Neural crest cell (in vitro differentiated cells): ENCODE measurements at places on chromosomes 6 and 20.

DNA sequence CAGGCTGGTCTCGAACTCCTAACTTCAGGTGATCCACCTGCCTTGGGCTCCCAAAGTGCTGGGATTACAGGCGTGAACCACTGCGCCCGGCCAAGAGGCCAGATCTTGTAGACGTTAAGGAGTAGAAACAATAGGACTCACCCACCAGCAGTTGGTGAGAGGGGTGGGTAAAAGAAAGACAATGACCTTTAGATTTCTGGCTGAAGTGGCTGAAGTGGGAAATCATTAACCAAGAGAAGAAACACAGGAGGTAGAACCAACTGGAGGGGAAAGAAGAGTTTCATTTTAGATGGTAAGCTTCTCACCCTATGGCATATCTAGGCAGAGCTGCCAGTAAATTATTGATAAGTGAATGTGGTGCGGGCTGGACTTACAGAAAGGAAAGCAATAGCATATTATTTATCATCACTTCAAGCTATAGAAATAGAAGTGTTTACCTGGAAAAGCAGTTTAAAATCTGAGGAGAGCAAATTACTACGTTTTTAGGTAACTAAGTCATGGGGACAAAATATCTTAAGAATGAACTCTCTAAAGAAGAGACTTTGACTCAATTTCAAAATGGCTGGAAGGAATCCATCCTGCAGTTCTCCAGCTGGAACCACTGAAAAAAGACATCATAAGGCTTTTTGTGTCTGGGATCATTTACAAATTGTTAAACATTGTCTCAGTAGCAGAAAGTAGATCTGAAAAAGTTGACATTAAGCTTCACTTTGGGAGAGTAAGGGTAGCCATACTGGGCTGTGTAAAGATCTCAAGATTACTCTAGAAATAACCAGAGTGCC lies 109.6 kb downstream of the ALDH8A1 start:
- no peak for DNase-seq

DNA sequence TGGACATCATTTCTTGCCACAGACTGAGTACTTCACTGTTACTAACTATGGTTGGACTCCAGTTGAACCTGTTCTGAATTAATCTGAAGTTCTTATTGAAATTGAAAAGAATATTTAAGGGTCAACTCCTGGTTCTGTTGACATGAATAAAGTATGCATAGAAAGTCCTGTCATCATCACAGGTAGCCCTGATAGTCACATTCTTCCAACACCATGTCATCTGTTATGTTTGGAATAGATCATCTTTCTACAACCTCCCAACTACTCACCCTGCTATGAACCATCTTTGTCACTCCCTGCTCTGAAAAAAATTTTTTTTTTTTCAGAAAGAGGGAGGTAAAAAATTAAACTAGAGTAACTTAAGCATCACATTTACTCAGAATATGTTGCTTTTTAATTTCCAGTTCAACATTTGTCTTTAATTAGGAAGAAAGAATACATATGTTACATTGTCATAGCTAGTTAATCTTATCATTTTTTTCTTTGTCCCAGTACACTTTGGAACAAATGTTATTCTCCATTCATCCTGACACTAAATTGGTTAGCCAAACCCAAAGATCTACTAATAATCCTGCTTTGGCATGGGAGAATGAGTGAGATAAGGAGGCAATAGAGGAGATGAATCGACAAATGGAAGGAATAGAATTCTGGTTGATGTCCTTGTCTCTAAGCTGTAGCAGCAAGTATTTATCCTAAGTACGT lies 775.1 kb upstream of the NRSN1 start:
- DNase-seq = no peak

DNA sequence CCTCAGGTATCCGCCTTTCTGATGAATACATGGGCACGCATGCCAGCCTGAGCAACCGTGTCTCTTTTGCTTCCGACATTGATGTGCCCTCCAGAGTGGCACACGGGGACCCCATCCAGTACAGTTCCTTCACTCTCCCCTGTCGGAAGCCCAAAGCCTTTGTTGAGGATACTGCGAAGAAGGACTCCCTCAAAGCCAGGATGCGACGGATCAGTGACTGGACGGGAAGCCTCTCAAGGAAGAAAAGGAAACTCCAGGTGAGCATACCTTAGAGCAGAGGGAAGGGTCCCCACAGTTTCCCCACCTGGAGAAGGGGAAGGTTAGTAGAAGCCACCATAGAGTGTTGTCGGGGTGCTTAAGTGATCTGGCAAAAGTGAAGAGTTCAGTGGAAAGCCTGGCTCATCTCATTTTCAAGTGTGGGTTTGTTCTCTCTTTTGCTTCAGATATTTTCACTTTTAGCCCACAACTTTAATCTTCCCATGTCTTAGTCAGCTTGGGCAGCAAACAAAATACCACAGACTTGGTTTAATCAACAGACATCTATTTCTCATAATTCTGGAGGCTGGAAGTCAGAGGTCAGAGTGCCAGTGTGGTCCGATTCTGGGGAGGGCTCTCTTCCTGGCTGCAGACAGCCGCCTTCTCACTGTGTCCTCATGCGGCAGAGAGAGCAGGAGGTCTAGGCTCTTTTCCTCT lies 133.5 kb upstream of the CLDN20 start:
- DNase-seq = no peak

DNA sequence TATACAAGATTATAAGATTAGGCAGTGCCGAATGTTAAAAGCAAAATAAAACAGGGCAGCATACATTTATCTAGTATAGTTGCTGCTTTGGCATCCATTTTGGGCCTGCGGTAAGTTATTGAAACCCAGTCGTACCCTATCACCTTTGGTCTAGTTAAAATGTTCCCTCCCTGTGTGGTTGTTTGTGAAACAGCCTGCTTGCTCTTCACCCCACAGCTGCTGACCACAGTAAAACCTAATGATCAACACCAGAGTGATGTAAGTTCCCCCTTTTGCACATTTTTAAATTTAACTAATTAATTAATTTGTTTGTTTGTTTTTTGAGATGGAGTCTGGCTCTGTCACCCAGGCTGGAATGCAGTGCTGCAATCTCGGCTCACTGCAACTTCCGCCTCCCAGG lies 50.3 kb upstream of the TXNDC5 start:
- no peak for DNase-seq

DNA sequence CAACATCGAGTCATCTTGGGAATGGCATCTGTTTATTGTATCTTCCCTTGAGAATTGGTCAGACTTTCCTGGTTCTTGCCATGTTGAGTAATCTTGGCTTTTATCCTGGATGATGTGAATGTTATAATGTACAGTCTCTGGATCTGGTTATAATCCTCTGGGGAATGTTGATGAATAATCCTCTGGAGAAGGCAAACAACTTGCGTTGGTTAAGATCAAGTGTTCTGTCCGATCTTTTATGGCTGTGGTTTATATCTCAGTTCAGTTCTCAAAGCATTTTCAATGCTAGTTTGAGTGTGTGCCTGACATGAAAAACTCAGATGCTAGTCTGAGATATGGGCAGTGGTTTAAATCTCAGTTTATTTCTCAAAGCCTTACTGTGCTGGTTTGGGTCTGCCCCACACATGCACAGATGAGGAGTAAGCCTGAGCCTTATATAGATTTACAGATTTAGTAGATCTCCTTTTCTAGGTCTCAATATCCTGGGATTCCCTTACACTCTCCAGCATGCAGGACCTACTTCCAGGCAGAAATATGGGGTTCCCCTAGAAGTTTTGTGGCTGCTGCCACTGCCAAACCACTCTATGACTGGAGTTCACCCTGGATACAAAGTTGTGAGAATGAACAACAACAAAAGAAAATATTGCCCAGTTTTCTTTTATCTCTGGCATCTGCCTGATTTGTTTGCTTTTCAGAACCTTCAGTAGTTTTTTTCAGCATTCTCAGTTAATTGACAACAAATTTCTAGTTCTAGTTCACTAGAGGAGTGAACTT lies 191.8 kb upstream of the MAN1A1 start:
- no peak for DNase-seq

GRCh38 chr20:31523361-31524283 lies 9.4 kb downstream of the HM13 start:
- DNase-seq = no peak

GRCh38 chr6:156854466-156855161 lies 77.4 kb downstream of the ARID1B start:
- no peak for DNase-seq

- DNase-seq = no peak
Observed at GRCh38 chr6:92122746-92123145, 1296.6 kb downstream of the EPHA7 start.

DNA sequence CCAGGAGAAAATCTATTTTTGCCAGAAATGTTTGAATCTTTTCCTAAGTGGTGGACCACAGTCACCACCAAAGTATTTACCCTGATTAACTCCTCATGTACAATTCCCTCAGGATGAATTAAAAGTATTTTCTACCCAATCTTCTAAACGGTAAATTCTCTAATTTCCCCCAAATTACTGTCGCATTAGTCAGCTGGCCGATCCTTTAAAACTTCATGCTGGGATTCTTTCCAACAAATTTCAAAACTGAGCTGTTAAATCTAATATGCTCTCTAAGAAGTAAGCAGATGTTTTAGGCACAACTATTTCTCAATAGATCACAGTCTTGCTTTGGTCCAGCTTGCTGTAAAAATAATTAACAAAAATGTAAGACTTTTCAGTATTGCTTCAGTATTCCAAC lies 447.2 kb downstream of the FRK start:
- DNase-seq = no peak

- DNase-seq = no peak
Observed at GRCh38 chr6:116631379-116631990, 15.2 kb downstream of the RSPH4A start.

DNA sequence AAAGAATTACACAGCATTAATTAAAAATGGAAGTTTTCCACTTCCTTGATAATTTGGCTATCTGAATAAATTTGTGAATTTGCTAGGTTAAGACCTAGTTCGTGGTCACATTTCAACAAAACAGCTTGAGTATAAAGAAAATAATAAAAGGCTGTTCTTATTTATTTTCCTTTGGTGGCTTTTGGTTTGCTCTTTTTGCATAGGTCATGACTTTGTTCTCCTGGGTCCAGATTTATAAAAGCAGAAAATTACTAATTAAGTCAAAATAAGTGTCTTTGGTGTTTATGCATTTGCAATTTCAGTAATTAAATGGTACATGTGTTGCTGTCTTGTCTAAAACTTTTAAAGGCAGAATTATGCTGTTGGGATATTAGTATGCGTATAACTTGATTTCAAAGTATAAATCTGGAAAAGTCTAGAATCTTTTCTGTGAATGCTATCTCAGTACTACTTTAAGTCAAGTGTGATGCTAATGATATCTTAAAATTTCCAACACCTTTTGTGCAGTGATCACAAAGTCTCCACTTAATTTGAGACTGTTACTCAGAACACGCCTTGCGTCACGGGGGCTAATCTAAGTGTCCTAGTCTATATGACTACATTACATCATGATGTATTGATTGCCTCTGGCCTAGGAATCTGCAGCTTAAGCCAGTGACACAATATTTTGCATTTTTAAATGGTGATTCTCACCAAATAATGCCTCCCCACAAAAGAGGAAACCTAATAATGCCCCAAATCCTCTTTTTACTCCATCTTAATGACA lies 41.0 kb downstream of the GNAS start:
- DNase-seq = no peak

GRCh38 chr20:31716818-31717477 lies 5.7 kb downstream of the BCL2L1 start:
- no peak for DNase-seq

DNA sequence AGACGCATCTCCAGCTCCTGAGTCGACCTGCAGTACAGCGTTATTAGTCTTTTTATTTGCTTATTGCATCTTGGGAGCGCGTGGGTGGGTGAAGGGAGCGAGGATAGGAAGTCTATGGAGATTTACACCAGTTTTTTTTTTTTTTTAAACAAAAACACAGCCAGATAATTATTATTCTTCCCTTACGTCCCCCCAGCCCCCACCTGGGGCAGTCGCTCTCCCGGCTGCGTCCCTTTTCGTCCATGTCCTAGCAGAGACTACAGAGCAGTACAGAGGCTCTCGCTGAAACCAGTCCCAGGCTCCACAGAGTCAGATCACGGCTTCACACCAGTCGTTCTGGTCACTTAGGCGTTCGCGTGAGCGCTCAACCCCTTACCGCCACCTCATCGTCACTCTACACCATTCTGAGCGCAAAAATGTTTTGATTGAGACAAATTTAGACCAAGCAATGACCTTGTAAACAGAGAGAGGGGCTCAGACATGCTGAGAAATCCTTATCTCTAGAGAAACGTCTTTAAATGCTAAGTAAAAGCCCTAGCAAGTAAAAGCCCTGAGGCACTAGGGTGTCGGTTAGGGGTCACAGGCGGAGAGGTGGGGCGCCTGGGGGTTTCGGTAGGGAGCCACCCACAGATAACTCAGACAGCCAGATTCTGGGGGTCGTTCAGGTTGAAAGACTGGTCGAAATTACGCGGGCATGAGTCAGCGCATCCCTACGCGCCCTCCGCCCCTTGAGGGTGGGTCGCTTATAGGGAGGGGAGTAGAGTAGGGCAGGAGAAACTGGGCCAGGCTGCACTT lies 975 bp upstream of the PPT2 start:
- peak; percentile 32 for DNase-seq

DNA sequence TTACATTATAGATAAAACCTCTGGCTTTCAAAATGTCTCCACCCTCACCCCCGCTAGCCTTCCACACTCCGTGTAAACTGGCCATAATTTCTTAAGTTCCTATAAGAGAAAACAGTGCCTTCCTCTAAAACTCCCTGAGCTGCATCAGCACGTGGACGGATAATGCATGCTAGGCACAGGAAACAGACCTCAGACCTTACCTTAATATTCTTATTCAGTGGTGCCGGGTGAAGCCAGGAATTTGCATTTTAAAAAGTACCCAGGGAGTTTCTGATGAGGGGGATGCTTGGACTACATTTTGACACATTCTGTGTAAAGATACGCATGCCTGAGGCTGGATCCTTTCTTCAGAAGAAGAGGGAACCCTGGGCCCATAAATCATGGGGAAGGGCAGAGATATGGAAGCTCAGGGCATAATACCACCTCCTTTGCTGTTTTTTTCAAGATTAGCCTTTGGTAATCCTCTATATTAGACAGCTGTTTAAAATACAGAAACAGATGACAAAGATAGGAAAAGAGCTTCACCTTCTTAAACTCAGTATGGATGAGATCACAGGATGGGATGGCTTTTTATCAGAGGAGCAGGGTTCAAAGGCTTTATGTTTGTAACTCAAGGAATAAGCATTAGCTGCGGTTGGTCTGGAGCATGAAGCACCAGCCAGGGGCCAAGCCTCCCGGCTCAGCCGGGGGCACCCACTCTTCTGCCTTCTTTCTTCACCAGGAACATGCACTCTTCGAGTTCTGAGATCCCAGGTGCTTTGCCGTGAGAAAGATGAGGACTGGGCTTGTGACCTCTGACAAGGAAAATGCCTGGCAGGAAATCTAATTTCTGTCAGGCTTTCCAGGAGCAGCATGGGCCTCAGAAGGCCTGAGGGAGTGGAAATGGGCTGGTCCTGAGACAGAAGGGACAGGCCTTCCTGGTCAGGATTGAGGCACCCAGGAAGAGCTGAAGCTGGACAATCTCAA lies 218.1 kb upstream of the SOX4 start:
- DNase-seq = no peak

GRCh38 chr6:168062346-168063289 lies 16.4 kb downstream of the FRMD1 start:
- no peak for DNase-seq

- no peak for DNase-seq
Observed at GRCh38 chr6:33633462-33634158, 12.5 kb downstream of the ITPR3 start.

GRCh38 chr20:45905505-45906079 lies 6.4 kb downstream of the PLTP start:
- no peak for DNase-seq
